ENCODE measurements at places on chromosomes 2 and 18.

GRCh38 chr2:118371515-118371914, 283.2 kb downstream of the INSIG2 start:
- DNase-seq = peak; percentile 50

DNA sequence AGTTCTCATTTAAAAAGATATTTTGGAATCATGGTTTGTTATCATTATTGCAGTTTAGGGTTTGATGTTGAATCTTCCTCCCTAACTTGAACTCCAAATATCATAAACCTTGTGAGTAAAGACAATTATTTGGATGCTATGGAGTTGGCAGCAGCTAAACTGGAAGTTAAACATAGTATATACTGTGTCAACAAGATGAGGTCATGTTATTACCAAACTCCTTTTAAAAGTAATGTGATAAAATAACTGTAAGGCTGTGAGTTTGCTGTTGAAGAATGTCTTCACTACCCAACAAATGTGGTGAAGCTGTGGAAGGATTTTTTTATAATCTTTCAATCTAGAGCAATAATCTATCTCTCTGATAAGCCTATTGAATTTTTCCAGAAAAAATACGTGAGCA, 16.0 kb downstream of the DNAH6 start:
- no peak for DNase-seq

DNA sequence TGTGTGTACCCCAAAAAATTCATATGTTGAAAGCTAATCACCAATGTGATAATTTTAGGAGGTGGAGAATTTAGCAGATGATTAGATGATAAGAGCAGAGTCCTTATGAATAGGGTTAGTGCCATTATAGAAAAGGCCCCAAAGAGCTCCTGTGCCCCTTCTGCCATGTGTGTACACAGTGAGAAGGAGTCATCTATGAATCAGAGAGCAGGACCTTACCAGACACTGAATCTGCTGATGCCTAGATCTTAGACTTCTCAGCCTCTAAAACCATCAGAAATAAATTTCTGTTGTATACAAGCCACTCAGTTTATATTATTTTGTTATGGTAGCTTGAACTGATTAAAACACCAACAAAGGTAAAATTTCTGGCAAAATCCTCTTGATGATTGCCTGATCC, 560.0 kb upstream of the CDH2 start:
- no peak for DNase-seq

DNA sequence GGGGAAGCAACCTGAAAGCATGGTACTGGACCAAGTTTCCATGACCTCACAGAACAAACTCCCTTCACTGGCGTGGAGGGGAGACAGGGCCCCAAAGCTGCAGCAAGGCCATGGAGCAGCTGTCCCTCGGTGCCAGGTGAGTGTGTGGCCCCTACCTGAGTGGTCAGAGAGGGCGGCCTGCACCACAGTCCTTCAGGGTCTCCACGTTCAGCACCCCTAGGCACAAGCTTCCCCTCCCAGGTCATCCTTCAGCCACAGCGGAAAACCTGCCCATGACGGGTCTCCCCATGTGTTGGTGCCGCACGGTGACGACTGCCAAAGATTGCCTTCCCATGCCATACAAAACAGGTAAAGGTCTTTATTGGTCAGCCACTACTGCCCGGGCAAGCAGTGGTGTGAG, 201.6 kb downstream of the MGAT5 start:
- peak; percentile 35 for DNase-seq

GRCh38 chr2:231321556-231322334, 73.8 kb upstream of the B3GNT7 start:
- DNase-seq = no peak

DNA sequence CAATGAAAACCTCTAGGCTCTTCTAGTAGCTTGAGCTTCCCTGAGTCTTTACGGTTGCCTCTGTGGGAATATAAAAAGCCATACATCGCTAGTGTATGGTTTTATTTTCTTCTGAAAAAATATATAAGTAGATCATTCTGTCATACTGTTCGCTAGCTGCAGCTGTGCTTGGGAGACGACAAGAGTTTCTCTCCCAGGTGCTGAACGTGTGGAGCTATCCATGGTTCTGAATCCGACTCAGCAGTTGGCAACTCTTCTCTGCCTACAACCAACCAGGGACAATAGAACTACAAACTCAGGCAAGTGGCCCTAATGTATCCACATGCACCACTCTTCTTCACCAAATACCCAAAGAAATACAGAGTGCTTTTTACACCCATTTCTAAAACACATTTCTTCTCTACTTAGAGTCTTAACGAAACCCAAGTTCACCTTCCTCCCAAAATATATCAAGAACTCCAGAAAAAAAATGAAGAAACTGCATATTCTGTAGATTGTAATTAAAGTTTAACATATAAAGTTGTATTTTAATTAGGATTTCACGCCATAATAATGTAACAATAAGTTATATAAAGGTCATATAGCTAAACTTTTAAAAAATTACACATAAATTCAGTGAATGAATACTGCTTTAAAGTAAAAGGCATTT, 2.2 kb upstream of the KCNH7 start:
- DNase-seq = peak; percentile 78

GRCh38 chr2:204950695-204951346, 405.5 kb downstream of the PARD3B start:
- DNase-seq = no peak

GRCh38 chr18:42936289-42936688, 179.2 kb downstream of the RIT2 start:
- no peak for DNase-seq

GRCh38 chr2:144374163-144374661, 145.7 kb downstream of the ZEB2 start:
- no peak for DNase-seq

Data from right forelimb (tissue), 1 donor.